ENCODE measurements at places on chromosomes 13 and 19.

- no peak for DNase-seq
Observed at GRCh38 chr13:30829833-30830637, 76.0 kb upstream of the MEDAG start.

DNA sequence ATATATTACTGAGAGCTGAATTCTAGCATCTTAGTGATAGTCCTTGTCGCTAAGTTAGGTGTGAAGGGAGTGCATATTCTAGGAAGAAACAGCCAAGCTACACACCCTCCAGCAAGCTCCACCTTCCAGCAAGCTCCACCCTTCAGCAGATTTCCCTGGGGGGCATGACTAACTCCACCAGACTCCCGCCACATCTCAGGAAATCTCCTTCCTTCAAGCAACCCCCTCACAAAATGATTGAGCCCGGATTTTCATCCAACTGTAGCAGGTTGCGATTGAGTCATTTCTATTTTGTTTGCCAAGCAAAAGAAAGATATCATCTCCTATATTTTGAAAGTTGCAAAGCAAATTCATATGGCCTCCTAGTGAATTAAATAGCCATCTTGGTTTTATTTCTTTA lies 162.1 kb upstream of the TMTC4 start:
- DNase-seq = no peak

- DNase-seq = no peak
Observed at GRCh38 chr13:33725340-33725739, 92.6 kb upstream of the RFC3 start.

- DNase-seq = no peak
Observed at GRCh38 chr13:75180805-75181455, 301.0 kb downstream of the TBC1D4 start.

- no peak for DNase-seq
Observed at GRCh38 chr13:88704600-88705275, 1033.6 kb downstream of the SLITRK5 start.

GRCh38 chr13:21150013-21150412 lies 26.3 kb downstream of the SKA3 start:
- no peak for DNase-seq

- peak; percentile 20 for DNase-seq
Observed at GRCh38 chr19:39038098-39038497, 5.7 kb upstream of the FBXO27 start.

DNA sequence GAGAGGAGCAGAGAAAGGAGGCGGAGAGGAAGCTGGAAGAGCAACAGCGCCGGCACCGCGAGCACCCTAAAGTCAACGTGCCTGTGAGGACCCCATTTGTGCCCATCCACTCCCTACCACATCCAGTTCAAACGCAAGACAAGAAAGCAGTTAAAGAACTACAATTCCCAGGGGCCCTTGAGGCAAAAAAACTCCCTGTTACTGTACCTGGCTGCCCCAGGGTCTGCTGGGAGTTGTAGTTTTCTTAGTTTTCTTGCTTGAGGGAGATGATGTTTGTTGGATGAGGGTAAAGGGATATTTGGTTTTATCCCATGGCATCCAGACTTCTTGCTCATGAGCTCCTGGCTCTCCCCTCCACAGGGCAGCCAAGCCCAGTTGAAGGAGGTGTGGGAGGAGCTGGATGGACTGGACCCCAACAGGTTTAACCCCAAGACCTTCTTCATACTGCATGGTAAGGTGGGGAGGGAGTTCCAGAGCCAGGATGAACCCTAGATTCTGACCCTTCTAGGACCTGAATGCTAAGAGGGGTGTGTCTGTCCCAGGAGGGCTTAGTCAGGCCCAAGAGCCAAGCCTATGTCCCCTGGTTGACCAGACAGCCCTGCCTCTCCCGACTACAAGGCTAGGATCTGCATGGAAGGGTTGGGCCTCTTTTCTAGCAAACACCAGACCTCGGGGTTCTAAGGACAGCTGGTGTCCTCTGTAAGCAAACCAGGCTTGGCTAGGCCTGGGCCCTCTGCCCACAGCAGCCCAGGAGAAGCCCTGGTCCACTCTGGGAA lies 13.2 kb downstream of the NUCB1 start:
- DNase-seq = no peak

GRCh38 chr19:45355910-45356309 lies 14.5 kb downstream of the ERCC2 start:
- no peak for DNase-seq

GRCh38 chr19:49894011-49894664 lies 2.5 kb downstream of the IL4I1 start:
- DNase-seq = peak; percentile 45

DNA sequence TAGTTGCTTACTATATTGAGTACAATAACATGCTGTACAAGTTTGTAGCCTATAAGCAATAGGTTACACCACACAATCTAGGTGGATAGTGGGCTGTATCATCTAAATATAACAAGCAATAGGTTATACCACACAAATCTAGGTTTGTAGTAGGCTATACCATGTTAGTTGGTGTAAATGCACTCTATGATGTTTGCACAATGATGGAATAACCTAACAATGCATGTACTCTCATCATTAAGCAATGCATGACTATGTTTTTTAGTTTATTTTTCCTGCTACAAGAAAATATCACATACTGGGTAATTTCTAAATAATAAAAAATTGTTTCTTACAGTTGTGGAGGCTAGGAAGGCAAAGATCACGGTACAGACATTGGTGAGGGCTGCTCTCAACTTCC lies 262.5 kb downstream of the SLITRK6 start:
- no peak for DNase-seq

DNA sequence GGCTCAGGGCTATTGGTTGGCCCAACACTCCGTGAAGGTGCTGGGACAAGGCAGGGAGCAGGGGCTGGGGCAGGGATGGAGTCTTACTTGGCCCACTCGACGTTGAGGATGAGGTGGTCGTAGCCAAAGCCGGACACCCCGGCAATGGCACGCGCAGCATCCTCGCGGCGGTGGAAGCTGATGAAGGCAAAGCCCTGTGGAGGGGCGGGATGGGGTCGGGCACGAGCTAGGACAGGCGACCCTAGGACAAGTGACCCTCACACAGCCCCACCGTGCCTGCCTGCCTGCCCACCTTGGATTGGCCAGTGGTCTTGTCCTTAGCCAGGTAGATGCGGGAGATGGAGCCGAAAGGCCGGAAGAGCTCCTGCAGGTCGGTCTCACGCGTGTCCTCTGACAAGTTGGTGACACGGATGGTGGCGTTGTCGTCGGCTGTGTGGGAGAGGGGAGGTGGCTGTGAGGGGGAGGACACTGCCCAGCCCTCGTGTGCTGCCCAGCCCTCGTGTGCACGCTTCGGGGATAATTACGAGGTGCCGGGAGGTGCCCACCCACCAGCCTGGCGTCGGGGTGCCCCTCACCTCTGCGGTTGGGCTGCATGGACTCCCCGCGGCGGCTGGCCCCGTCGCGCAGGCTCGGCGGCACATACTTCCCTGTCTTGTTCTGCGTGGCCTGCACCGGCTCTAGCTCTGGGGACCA lies 4.0 kb downstream of the P2RY11 start:
- DNase-seq = no peak

- no peak for DNase-seq
Observed at GRCh38 chr19:41324921-41325639, 15.1 kb downstream of the CCDC97 start.

DNA sequence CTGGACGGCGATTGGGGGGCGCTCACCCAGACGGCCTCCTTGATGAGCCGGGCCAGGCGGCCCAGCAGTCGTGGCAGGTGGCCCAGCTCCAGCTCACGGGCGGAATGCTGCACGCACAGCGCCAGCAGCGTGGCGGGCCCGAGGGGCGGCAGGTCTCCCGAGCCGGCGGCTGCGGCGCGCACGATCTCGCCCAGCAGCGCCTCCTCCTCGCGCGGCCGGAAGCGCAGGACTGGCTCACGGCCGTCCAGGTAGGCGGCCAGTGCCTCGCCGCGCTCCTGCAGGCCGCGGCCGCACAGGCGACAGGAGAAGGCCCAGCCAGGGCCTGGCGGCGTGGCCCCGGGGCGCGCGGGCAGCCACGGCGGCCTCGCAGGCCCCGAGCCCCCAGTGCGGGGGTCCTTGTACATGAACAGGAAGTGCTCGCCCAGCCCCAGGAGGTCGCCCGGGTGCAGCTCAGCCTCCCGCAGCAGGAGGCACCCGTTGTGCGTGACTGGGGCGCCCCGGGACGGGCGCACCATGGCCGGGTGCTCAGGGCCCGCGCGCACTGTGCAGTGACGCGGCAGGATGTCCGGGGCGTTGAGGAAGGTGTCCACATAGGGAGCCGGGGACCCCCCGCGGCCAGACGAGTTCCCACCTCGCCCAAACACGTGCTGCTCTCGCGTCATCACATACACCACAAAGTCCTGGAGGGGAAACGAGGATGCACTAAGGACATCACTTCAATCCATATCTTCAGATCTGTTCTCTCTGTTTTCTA lies 9.6 kb upstream of the MAMSTR start:
- no peak for DNase-seq

- no peak for DNase-seq
Observed at GRCh38 chr13:80157261-80157932, 183.5 kb downstream of the SPRY2 start.

GRCh38 chr13:33401238-33401637 lies 115.7 kb upstream of the STARD13 start:
- no peak for DNase-seq

GRCh38 chr19:31418055-31418454 lies 68.8 kb upstream of the TSHZ3 start:
- DNase-seq = no peak

- DNase-seq = peak; percentile 85
Observed at GRCh38 chr19:29694669-29695627, 20.1 kb downstream of the C19orf12 start.

DNA sequence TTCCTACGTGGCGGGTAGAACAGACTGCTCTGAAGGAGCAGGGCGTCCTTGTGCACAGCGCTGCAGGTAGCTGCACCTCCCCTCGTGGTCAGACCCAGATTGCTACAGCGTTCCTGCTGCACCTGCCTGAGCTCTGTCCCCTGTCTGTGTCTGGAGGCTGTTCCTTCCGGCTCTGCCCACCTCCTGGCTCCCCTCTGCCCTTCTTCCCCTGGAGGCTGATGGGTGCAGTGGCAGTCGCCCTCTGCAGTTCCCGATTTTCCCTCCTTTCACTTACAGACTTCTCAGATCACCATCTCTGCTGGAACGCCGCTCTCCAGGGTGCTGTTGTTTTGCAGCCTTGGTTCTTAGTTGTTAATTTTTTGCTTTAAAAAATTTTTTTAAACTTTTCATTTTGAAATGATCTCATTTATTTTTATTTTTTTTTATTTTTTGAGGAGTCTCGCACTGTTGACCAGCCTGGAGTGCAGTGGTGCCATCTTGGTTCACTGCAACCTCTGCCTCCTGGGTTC lies 53.6 kb downstream of the SMARCA4 start:
- DNase-seq = no peak

DNA sequence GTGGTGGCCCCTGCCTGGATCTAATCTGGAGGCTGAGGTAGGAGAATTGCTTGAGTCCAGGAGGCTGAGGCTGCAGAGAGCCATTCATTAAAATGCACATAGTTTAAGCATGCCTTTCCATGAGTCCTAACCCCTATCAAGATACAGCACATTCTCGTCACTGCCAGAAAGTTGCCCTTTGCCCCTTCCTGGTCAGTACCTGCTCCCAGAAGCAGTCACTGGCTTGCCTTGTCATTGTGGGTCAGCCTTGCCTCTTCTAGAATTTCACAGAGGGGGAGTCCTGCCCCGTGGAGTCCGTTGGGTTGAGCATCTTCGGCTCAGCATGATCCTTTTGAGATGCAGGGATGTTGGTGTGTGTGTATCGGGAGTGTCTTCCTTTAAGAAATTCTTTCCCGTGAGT lies 10.8 kb downstream of the BICRA start:
- no peak for DNase-seq

DNA sequence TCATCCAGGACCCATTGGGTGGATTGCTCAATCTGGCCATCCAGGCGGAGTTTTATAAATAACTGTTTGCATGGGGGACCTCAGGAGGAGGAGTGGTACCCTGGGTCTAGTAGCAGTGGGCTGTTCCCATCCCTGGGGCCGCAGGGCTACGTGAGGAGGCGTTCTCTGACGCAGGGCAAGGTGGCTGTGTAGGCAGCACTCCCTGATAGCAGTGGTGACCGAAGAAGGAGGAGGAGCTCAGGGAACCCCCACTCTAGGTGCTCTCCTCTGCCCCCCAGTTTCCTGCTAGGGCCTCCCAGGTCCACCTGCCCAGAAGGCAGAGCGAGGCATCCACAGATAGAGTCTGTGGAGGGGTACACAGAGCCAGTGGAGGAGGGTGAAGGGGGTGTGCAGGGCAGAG lies 64.1 kb downstream of the CCNE1 start:
- DNase-seq = no peak

GRCh38 chr13:23673354-23673753 lies 103.1 kb downstream of the TNFRSF19 start:
- DNase-seq = no peak

GRCh38 chr13:33865945-33866344 lies 48.0 kb downstream of the RFC3 start:
- DNase-seq = no peak

DNA sequence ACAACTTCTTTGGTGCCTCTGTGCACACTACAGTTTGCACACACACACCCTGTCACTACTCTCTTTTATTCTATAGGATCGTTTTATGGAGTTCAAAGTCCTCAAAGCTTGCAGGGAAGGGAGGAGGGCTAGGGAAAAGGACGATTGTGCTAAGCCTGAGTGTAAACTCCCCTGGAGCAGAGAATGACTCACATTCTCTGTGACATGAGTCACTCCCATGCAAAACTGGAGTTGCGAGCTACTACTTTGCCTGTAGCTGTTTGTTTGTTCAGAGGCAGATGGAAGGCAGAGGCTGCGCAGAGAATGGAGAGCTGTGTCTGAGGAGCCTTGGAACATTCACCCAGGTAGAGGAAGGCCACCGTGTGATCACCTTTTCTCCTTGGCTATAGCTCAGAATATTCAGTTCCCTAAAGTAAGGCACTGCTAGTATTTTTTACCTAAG lies 80.5 kb upstream of the MBNL2 start:
- DNase-seq = peak; percentile 15

- no peak for DNase-seq
Observed at GRCh38 chr19:2394054-2394441, 33.3 kb downstream of the TIMM13 start.

DNA sequence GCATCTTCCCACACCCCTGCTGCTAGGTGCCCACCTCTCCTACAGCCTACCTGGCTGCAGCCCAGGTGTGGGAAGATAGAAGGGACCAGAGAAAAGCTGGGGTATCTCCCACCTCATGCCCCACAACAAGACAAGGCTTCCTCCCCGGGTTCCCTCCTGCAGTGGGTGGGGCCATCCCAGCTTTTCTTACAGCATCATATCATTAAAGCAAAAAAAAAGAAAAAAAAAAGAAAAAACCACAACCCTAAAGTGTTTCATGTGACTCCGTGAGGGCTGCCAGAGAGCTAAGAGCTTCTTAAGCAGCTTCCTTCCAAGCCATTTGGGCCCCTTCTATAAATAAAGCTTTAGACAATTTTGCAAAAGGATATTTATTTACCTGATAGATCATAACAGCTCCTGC lies 455.4 kb upstream of the TSHZ3 start:
- DNase-seq = no peak

Data from activated CD4-positive, alpha-beta T cell treated with anti-CD3 and anti-CD28 coated beads, Interleukin-2, amount 50 U/mL, for 48 hours (primary cell).